ENCODE measurements at places on chromosomes 11 and 22.
A peak's percentile ranks its signal among the peaks of the same experiment; 100 is the strongest.

DNA sequence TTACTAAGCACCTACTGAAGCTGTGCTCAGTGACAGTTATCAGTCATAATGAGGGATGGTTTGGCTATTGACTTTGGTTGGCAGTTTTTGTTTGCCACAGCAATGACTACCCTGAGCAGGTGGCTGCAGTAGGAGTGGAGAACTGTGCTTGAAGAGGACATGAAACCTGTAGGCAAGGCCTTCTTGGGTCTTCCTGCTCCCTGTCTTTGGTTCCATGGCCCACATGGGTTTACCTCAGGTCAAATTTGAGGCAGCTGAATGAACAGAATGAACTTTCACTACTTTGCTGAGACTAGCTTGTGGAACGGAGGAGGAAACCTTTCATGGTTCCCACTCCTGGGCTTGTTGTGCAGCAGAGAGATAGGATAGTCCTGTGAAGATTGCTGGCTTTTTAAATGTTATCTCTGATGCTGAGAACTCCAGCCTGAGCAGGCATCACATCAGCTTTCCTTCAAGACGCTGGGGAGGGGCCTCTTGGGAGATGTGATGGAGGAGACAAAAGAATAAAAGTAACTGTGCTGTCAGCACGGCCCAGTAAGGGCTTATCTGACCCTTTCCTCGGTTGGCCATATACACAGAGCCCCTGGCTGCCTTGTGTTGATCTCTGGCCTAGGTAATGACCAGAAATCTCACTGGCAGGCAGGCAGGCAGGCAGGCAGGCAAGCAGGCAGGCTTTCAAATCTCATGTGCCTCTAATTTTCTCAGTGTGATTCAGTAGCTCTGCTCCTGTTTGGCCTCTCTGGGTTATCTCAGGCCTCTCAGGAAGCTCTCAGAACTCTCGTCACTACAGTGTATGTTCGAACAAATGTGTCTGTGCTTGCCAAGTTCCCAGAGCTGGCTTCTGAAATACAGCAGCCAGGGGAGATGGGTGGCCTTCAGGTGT, 12.0 kb downstream of the STIM1 start:
- DNase-seq, result peak; percentile 12

- no peak for DNase-seq
Measured at GRCh38 chr22:36725366-36726006, 21.9 kb upstream of the CACNG2 start.

- no peak for DNase-seq
Measured at GRCh38 chr22:47357086-47357485, 594.6 kb downstream of the TBC1D22A start.

DNA sequence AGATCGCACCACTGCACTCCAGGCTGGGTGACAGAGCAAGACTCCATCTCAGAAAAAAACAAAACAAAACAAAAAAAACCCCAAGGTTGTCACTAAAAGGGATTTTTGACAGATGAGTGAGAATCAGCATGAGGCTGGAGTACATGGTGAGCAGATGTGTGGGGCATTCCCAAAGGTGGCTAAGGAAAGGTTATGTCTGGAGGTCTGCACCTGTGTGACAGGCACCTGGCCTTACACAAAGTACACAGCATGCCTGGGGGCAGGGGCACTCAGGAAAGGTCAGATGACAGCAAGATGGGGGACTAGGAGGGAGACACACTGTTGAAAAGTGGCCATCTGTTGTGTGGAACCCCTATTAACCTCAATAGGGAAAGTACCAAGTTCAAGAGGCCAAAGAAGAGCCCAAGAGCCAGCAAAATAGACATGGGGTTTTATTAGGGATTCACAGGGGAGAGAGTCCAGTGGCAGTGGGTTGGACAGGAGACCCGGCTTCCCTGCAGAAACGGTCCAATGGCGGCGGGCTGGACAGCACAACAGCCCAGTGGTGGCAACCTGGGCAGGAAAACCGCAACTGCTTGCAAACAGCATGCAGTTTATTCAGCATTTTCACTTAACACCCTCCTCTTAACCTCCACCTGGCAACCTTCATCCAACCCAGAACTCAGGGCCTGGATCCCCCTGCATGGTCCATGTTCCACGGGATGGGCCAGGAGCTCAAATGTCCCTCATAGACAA, 101.1 kb downstream of the MICAL2 start:
- no peak for DNase-seq

- DNase-seq, result peak; percentile 36
Measured at GRCh38 chr11:83521647-83522596, 235.8 kb upstream of the CCDC90B start.

- peak; percentile 38 for DNase-seq
Measured at GRCh38 chr22:40953471-40953870, 2.3 kb downstream of the RBX1 start.

GRCh38 chr11:33775832-33776470, 1.6 kb upstream of the FBXO3 start:
- peak; percentile 21 for DNase-seq

DNA sequence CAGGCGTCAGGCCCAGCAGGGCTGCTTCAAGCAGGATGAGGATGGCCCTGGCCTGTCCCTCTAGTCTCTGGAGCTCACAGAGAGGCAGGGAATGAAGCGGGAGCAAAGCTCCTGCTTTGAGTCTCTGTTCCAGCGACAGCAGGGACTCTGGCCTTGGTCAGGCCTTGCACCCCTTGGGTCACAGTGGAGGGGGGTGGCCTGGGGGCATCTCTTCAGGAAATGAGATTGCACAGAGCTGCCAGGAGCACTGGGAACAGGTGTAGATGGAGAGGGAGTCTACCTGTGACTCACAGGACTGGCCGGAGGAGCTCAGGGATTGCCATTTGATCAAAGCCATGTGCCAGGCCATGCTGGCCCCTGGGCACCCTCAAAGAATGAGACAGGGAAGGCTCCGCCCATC, 1.6 kb downstream of the ANO1 start:
- DNase-seq, result no peak

GRCh38 chr11:95296621-95297025, 65.6 kb upstream of the SESN3 start:
- DNase-seq, result peak; percentile 45

- DNase-seq, result peak; percentile 37
Measured at GRCh38 chr22:43042101-43042780, 27.3 kb upstream of the PACSIN2 start.

- DNase-seq, result no peak
Measured at GRCh38 chr11:7252683-7253213, 1.0 kb downstream of the SYT9 start.

DNA sequence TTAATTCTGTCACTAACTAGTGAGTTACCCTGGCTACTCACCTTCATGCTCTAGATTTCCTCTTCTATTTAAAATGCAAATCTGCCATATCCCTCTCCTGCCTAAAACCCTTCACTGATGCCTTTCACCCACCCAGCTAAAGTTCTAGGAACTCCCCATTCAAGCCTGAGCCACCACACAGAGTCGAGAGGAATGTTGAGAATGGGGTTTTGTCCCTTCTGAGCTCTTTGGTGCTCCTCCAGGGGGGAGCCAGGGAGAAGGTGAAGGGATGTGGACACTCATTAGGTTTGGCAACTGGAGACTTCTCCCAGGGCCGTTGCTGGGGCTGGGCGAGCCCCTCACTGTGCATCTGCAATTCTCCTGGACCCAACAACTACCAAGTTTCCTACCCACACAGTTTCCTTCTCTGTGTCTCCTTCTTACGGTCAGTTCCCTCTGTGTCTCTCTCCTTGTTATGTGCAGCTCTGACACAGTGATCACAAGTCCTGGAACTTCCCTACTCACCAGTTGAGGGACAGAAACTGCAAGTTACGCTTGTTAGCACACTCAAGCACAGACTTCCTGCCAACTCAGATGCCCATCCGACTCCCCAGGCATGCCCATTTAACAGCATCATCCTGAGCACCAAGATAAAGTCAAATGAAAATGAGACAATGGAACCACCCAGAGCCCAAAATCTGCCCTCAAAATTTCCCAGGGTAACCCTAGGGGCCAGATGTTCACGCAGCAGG, 6.5 kb upstream of the IL10RA start:
- no peak for DNase-seq

DNA sequence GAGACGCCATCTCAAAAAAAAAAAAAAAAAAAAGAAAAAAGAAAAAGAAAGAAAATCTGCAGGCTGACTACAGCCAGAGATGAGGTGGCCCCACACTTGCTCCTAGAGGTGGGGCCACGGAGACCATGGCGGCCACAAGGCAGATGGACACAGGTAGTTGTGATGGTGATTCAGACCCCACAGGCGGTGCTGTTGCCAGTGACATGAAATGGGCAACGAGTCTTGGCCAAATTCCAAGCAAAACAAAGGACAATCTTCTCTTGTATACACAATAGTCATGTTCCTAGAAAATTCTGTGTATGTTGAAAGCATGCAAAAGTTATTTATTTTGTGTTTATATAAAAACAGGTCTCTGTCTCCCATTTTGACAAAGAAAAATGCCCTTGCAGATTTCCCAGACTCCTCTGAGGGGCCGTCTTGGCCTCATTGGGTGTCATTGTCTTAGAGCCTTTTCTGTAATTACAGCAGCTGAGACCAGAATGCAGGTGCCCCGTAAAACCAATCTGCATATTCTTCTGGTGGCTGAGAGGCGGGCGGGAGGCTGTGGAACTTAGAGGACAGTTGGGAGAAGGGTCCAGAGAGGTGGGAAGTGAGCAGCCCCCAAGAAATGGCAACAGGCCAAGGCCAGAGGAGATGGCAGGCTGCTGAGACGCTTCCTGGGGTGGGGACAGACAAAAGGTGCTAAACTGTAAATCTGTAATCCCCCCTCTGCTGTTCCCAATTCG, 22.5 kb upstream of the DAGLA start:
- no peak for DNase-seq

GRCh38 chr11:105719073-105719822, 109.4 kb downstream of the GRIA4 start:
- DNase-seq, result peak; percentile 88

GRCh38 chr11:74611369-74611861, 19.0 kb downstream of the POLD3 start:
- DNase-seq, result peak; percentile 79

GRCh38 chr11:63951779-63952536, 13.2 kb downstream of the NAA40 start:
- DNase-seq, result no peak

- no peak for DNase-seq
Measured at GRCh38 chr22:39935612-39936011, 24.6 kb upstream of the TMA7B start.

GRCh38 chr11:3170756-3171650, 5.9 kb upstream of the OSBPL5 start:
- DNase-seq, result no peak

GRCh38 chr22:31036671-31037550, 44.2 kb upstream of the SMTN start:
- peak; percentile 65 for DNase-seq

DNA sequence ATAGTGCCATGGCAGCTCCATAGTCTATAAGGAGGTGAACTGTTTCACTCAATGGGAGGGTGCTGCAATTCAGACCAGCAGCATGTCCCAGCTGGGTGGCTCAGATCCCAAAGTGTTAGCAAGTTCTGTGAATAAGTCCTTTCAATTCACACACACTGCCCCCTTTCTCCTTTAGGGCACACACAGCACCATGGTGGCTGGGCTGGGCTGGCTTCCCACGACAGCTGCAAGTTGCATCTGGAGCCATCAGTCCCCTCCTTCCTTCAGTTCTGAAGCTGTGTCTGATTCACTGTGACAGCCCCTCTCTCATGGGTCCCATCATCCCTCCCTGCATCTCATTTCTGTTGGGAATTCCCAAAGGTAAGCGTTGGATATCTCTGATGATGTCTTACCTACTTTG, 324.1 kb upstream of the NCAM1 start:
- DNase-seq, result no peak

- no peak for DNase-seq
Measured at GRCh38 chr11:61710019-61710418, 29.8 kb downstream of the DAGLA start.

GRCh38 chr11:66289548-66290329, 796 bp upstream of the YIF1A start:
- no peak for DNase-seq

- DNase-seq, result no peak
Measured at GRCh38 chr11:35626501-35626900, 8.2 kb downstream of the FJX1 start.

GRCh38 chr22:44362249-44363012, 49.7 kb upstream of the SHISAL1 start:
- no peak for DNase-seq

DNA sequence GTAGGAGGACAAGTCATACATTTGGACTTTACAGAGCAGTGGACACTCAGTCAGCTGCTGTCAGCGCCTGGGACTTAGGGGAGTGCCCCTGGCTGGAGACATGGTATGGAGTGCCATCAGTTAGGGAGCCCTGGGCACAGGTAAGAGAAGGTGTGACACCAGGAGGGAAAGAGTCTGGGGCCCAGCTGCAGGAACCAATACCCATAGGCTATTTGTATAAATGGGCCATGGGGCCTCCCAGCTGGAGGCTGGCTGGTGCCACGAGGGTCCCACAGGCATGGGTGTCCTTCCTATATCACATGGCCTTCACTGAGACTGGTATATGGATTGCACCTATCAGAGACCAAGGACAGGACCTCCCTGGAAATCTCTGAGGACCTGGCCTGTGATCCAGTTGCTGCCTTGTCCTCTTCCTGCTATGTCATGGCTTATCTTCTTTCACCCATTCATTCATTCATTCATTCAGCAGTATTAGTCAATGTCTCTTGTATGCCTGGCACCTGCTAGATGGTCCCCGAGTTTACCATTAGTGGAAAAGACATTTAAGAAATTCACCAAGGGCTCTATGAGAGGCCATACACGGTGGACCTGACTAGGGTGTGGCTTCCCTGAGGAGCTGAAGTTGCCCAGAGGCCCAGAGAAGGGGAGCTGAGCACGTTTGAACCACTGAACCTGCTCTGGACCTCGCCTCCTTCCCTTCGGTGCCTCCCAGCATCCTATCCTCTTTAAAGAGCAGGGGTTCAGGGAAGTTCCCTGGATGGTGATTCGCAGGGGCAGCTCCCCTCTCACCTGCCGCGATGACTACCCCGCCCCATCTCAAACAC, 850 bp upstream of the MIF start:
- DNase-seq, result no peak

GRCh38 chr11:128830290-128831173, 36.6 kb downstream of the KCNJ1 start:
- DNase-seq, result no peak

DNA sequence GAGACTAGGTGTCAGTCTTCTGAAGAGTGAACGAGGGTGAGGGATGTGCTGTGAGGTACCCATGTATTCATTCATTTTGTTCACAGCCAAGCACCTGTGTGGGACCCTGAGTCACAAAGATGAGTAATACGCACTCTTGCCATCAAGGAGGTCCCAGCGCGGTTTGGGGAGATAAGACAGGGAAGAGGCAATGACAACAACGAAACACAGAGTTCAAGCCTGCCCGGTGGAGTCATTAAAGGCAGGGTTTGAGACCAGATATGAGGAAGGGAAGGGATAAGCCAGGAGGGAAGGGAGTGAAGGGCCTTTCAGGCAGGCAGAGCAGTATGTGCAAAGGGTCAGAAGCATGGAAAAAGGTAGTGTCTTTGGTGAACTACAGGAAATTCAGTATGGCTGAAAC, 4.6 kb downstream of the DCHS1 start:
- DNase-seq, result no peak
